Osteoblast (primary cell): ENCODE measurements at places on chromosomes 1 and 21. TPM values are rescaled to one million over a fixed set of nuclear protein-coding genes. Genes with fewer than 3 reads are reported as not detected.

- H3K4me1 ChIP-seq = no peaks in the 10 kb centered on the region
- H3K27ac ChIP-seq = no peak overlapping the region
- H3K4me3 ChIP-seq = no peak overlapping the region
- H3K36me3 ChIP-seq = no peaks in the 10 kb centered on the region
These were observed 27.8 kb downstream of the WNT9A start for GRCh38 chr1:227919906-227920305.

DNA sequence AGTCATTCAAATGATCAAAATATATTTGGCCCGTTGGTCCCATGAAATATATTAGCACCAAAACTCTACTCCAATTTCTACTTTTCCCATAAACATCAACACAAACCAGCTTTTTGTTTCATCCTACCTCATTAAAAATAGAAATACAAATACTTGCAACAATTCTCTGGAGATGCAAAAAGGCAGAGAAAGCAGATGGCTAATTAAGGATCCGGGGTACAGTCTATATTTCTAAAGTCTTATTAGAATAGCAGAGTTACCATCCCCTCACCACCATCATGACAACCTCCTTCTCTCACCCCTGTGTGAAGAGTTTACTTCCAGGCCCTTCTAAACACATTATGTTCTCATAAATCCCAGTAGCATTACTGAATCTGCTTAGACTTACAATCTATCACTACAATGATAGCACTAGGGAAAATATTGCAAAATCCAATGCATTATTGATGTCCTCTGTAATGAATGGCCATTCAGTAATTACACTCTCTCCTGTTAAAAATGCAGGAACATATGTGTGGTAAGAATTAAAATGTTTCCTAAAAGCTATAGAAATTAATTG lies 133.8 kb downstream of the HHIPL2 start:
- no peaks in the 10 kb centered on the region for H3K36me3 ChIP-seq
- H3K27me3 ChIP-seq = no peaks in the 10 kb centered on the region
- H3K4me1 ChIP-seq = no peaks in the 10 kb centered on the region
- DNase-seq = no peak

PLCH2 gene
- total RNA-seq = under 0.01 TPM in 1 of 2 replicates, not detected in the other

GRCh38 chr1:226679853-226680516 lies 59.1 kb downstream of the ITPKB start:
- no peaks in the 10 kb centered on the region for H3K36me3 ChIP-seq
- peaks cover 19% of the 10 kb centered on the region for H3K27me3 ChIP-seq
- peaks cover 18% of the 10 kb centered on the region for H3K4me1 ChIP-seq
- no peak for DNase-seq

DNA sequence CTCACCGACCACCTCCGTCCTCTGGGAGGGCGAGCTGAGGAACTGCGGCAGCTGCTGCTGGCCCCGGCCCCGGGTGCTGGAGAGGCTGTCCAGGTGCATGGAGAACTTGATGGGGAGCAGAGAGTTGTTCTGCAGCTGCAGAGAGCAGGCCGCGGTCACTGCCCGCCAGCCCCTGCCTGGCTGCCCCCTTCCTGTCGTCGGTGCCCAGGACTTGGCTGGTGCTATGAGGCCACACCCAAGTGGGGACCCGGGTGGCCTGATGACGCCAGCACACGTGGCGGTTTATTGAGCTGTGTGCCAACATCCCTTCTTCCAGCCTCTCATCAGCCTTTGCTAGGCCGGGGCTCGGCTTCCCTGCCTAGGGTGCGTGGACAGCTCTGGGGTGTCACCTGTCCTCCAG lies 5.3 kb upstream of the TMEM52 start:
- no peak overlapping the region for H3K27ac ChIP-seq
- no peaks in the 10 kb centered on the region for H3K27me3 ChIP-seq

CYP4A22 gene
- total RNA-seq = not detected in 2 replicates

TMPRSS15 gene
- not detected in 2 replicates for total RNA-seq
